Sciatic nerve (tissue), 2 donors: ENCODE measurements at places on chromosomes 3 and 15.

GRCh38 chr3:179330438-179330837 lies 7.6 kb downstream of the ZNF639 start:
- no peak for DNase-seq

DNA sequence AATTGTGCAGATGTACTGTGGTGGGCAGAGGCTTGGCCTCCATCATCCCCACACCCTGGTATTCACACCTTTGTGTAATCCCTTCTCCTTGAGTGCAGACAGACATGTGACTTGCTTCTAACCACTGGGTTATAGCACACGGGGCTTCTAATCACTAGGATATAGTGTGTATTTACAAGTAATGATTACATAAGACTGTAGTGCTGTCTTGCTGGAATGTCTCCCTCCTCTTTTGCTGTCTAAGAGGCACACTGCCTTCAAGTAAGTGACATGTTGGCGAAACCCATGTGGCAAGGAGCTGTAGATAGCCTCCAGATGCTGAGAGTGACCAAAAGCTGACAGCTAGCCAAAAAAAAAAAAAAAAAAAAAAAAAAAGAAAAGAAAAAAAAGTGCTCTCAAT lies 542.7 kb upstream of the MDFIC2 start:
- DNase-seq = no peak

DNA sequence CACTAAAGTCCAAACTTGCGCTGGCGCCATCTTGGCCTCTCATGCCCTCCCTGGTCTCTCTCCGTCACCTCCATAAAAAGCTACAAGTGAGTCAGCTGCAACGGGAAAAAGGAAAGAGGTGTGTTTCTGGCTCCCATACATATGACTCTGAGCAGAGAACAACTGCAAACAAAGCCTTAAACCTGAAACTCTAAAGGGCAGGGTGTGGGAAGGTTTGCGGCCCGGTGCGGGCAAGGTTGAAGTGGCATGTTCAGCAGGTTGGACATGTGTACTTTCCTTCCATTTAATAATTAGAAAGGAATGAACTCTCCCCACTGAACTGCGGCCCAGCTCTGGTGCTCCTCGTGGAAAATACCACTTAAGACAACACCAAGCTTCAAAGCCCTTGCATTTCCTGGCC lies 59.0 kb upstream of the PPARG start:
- no peak for DNase-seq

GRCh38 chr3:114404590-114404989 lies 110.8 kb downstream of the TIGIT start:
- DNase-seq = no peak

- DNase-seq = no peak
Observed at GRCh38 chr3:44601749-44602148, 17.0 kb downstream of the ZNF660 start.

- no peak for DNase-seq
Observed at GRCh38 chr3:73680391-73681095, 55.8 kb upstream of the PDZRN3 start.

GRCh38 chr3:169242708-169243513 lies 420.6 kb downstream of the MECOM start:
- no peak for DNase-seq

DNA sequence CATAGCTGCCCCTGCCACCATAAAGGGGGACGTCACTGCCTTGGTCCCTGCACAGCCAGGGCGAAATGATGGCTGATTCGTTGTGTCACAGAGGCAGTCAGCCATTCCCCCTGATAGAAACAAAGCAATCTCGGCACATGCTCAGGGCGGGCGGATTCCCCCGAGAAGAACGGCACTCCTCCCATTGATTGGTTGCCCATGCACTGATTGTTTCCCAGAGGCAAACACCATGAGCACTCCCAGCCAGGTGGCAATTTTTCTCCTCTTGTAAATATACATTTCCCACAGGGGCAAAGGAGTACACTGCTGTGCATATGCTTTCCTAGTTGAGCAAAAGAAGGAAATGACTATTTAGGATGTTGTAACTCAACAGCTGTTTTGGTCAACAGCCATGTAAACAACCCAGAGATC lies 56.5 kb downstream of the KY start:
- no peak for DNase-seq

- DNase-seq = no peak
Observed at GRCh38 chr3:128725547-128726022, 398 bp upstream of the RAB7A start.

- DNase-seq = no peak
Observed at GRCh38 chr3:174199696-174200095, 659.4 kb upstream of the NAALADL2 start.

- no peak for DNase-seq
Observed at GRCh38 chr3:118548434-118548833, 486.2 kb downstream of the IGSF11 start.

- no peak for DNase-seq
Observed at GRCh38 chr3:14689247-14689980, 14.5 kb downstream of the C3orf20 start.

DNA sequence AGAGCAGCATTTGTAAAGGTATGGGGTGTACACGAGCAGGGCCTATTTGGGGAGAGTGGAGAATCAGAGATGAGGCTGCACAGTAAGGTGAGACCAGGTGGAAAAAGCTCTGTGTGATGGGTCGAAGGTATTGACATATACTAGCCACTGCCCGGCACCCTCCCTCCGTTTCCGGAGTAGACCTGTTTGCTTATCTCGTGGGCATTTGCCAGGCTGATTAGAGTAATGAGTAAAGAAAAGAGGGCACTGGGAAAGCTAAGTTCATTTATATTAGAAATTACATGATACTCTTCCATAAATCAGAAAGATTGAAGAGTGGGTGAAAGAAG lies 46.2 kb upstream of the ATG7 start:
- no peak for DNase-seq

DNA sequence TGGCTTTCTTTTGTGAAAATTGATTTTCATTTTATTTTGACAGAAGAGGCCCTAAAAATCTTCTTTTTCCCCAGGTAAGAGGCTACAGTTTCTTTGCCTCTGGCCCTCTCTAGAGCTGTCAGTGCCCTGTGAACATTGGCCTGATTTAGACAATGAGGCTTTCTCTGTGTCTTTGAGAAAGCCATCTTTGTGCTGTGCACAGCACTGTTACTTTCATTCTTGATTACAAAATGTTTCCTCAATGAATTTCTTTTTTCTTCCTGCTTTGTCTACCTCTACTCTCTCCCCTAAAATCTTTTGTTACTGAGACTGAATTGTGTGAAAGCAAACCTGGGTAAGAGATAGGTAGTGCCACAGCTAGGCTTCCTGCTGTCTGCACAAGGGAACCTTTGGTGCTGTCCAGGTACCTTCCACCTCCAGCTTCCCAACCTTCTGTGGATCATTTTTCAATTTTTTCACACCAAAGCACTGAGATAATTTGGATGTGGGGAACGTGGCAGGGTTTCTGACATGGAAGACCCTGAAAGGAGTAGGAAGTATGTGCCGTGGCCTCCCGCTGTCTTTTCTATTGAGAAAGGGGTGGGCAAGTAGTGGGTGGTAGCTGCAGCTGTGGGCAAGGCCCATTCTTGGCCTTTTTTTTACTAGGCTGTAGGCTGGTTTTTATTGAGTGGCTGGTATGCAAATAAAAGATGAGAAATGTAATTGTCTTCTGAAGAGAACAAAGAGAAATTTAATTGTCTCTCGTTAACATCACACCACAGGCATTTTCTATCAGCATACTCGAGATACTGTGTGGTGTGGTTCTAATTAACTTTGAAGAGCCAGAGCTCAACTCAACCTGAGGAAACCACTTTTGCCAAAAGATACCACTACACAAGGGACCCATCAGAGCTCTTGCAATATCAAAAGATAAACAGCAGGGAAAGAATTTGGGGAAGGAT lies 21.0 kb downstream of the RAB8B start:
- peak; percentile 47 for DNase-seq

DNA sequence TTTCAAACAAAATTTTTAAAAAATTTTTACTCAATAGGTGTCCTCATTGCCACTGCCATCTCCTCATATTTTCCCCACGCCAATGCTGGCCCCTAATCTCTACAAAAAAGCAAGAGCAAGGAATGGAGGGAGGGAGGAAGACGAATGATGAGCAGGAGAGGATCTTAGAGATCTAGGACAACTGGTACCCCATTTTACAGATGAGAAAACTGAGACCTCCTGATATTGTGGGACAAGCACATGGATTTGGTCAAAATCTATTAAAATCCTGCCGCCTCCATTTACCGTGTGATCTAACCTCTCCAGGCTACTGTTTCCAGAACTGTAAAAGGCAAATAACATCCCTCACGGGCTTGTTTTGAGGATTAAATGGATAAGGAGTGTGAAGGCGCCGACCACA lies 4.6 kb downstream of the HEG1 start:
- no peak for DNase-seq

GRCh38 chr15:77499087-77499760 lies 78.5 kb downstream of the HMG20A start:
- DNase-seq = no peak
